Stimulated activated memory B cell treated with anti-CD40 and anti-IgM and Interleukin-4, amounts not matched to agents 10 μg/mL and 1 μg/mL and 100 μg/mL, for 72 hours (primary cell): ENCODE measurements at places on chromosomes 2 and 18.

GRCh38 chr18:72107647-72108383 lies 436.3 kb downstream of the CBLN2 start:
- ATAC-seq, result no peak

DNA sequence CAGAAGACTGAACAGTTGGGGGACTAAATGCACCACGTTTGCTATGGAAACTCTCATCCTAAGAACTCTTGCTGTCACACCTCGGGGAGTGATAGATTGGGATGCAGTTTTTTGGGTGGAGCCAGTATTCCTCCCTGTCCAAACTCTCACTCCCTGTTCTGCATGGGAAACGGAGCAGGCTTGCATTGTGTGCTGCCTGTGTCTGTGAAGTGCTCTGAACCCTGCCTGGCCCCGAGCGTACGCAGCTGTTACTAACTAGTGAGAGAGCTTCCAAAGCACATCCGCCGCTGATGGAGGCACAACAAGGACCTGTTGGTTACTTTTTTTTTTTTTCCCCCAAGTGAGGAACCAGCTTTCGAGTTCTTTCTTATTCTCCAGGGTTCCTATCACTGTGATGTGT lies 195.5 kb downstream of the ANAPC1 start:
- ATAC-seq, result no peak

DNA sequence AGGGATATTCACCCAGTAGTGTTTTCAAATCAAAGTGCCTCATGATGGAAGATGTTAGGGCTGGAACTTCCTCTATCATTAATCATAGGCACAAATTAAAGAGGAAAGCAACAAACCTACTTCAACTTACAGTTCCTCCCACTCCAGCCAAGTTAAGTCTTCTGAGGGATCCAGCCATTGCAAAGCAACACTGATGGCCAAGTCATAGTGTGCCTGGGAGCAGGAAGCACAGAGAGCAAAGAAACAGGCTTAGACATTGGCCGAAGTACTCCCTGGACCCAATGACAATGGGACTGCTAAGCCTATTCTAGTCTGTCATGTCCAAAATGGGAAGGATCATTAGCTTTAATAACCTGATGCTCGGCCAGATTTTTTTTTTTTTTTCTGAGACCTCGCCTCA lies 7.0 kb downstream of the C2orf80 start:
- ATAC-seq, result no peak

DNA sequence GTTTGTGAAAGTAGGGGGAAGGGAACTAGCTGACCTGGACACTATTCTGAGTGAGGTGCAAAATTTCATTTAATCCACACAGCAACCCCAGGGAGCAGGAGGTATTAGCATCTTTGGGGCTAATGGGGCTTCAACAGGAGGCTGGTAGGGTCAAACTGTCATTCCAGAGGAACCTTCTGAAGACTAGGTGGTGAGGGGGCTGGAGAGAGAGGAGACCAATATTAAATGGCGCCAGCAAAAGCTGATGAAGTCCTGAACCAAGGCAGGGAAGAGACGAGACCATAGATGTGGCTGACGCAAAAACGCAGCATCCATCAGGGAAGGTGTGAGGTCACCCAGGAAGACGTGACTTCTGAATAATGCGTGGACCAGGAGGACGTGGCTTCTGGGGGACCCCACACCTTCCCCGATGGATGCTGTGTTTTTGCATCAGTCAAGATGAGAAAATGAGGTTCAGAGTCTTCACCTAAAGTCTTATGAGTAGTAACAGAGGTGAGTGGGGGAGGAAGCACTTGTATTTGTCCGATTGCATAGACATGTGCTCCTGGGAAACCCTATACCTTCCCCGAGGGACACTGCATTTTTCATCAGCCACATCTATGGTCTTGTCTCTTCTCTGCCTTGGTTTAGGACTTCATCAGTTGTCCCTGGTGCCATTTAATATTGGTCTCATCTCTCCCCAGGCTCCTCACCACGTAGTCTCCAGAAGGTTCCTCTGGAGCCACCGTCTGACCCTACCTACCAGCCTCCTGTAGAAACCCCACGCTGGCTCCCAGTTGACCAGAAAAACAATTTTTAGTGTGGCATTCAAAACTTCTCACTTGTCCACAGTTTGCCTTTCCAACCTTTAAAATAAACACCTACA lies 188.6 kb downstream of the MYCN start:
- no peak for ATAC-seq

DNA sequence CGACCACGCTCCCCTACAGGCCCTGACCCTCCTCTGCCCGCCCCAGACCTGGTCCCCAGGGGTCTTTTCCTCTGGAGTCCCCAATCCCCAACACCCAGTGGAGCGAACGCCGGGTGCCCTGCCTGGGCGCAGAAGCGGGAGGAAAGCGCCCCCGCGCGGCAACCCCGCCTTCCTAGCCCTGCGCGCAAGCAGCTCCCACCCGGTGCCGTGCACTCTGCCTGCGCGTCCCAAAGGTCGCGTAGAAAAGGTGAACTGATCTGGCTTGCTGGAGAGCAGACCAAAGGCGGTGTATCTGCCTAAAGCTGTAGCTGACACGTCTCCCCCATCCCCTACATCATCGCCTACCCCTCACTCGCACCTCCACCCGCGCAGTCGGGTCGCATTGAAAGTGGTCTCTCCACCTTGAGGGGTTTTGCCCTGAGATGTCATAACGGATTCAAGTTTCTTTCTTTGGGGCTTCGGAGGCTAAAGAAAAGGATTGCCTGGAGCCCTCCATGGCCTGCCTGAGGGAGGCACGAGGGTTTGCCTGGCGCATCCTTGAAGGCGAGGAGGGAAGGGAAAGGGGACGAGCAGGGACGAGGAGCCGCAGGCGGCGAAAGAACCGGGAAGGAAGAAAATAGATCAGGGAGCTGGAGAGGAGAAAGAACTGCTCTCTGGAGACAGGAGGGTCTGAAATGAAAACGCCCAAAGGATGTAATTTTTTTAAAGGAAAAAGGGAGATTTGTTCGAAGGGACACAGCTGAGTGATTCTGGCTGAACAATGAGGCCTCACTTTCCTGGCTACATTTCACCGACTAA lies 5.8 kb downstream of the GAD1 start:
- no peak for ATAC-seq

DNA sequence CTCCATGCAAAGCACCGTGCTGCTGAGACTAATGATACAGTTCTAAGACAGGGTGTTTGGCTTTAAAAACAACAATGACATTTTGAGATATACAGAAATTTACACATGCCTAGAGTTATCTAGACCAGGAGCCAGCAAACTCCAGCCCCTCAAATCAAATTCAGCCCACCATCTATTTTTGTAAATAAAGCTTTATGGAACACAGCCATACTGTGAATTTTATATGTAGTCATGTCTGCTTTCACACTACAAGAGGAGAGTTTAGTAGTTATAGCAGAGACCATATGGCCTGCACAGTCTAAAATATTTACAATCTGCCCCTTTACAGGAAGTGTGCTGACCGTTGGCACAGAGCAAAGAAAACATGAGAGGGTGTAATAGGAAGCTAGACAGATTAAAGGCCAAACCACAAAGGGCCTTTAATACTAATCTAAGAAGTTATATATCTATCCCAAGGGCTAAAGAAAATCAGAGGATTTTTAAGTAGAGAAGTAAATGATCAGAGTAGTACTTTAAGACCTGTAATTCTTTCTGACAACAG lies 39.4 kb downstream of the NBAS start:
- ATAC-seq, result no peak

- no peak for ATAC-seq
Observed at GRCh38 chr18:55296778-55297177, 291.2 kb downstream of the TCF4 start.

DNA sequence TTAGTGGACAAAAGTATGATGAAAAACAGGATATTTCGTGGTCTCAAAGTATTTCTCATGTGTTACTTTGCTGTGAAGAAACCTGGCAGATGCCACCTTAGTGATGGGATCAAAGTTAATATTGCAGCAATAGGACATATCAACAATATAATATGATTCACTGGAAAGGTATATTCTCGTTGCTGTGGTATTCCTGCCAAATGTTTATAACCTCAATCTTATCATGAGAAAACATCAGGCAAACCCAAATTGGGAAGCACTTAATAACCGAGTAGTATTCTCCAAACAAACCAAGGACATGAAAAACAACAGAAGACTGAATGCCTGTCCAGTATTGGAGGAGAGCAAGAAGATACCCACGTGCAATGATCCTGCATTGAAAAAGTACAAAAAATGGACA lies 302.6 kb upstream of the MC4R start:
- ATAC-seq, result no peak

- no peak for ATAC-seq
Observed at GRCh38 chr2:77007686-77008085, 514.5 kb downstream of the LRRTM4 start.

GRCh38 chr2:104875262-104875661 lies 21.3 kb downstream of the POU3F3 start:
- no peak for ATAC-seq

- no peak for ATAC-seq
Observed at GRCh38 chr2:134301099-134301927, 47.4 kb downstream of the MGAT5 start.

DNA sequence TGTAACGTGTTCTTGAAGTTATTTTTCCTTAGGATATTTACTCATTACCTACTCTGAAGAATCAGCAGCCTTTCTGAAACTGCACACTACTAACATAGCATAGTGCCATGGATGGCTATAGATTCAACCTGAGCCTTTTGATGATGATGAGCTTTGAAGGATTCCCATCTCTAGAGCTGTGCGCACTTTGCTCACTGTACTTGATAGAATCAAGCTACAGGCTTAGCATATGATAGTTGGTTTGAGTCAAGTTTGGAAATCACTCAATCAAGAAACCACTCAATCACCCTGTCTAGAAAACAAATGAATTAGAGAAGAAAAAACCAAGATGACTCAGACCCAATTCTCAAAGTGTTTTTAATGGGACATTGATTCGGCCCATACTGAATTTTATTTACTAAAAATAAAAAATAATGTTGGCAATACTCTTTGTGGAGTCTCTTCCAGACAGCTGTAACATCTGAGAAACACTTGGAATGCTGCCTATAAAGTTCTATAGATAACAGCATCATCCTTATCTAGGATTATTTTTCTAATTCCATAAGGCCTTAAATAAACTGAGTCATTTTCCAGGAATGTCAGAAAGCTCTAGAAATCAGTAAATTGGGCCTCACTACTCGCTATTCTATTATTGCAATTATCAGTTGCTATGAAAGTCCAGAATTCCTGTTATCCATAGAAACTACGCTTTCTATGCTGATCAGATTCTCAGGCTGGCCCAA lies 259.0 kb upstream of the ERBB4 start:
- no peak for ATAC-seq

DNA sequence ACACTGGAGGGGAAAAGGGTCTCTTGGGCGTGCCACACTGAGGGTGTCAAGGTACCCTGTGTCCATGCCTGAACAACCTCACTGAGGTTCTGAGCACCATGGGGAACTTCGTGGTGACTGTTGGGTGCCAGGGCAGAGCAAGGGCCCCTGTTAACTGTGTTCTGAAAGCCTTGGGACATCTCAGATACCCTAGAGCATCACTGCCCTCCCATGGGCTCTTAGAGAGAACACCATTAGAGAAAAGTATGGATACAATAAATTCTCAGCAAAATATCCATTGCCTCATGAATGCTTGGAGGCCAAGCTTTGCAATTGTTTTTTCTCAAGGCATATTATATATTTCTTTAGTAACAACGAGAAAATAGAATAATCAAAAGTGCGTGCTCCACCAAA lies 488.5 kb upstream of the NRP2 start:
- peak; percentile 45 for ATAC-seq

GRCh38 chr2:206881708-206882410 lies 57.5 kb upstream of the CPO start:
- ATAC-seq, result no peak

GRCh38 chr2:142693171-142693950 lies 184.1 kb upstream of the KYNU start:
- ATAC-seq, result no peak

DNA sequence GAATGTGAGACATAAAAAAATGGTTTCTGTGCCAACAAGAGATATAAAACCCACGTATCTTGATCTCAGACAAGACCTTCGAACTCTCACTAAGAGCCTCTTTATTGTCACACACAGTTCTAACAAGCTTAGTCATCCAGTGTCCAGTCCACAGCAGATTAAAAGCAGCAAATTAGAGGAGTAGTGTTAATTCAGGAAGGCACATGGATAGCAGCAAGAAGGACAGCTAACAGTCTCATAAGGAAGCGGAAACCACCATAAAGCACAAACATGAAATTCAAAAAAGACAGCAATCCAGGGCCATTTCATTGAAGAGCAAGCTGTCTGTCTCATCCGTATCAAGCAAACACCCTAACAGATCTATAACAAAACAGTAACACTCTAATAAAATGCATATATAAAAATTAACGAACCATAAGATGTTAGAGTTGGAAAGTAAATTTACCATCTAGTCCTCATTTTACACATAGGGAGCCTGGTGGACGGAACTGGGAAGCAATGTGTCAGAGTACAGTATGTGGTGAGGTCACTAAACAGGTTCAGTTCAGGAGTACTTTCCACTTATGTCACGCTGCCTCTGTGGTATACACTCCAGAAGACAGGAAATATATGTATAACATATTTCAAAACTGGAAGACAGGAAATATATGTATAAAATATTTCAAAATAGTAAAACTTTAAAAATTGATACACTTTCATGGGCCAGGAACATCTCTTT lies 18.3 kb downstream of the AAK1 start:
- ATAC-seq, result no peak

- no peak for ATAC-seq
Observed at GRCh38 chr2:163155279-163155883, 316.8 kb upstream of the KCNH7 start.

GRCh38 chr2:153268941-153269461 lies 209.6 kb downstream of the RPRM start:
- ATAC-seq, result no peak

DNA sequence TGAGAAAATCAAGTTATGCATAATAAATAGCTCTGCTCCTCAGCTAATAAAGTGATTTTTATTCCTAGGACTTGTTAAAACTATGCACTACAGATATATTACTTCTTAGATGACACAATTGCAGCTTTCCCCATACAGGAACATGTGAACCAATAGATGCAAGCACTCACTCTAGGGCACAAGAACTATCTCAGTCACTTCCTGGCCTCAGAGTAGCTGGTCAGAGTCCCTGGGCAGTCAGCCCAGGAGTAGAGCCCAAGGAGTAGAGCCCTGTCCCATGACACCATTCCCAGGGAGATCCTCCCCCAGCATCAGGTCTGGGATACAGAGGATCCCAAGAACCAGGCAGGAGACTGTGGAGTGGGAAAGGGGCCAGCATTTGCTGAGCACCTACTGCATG lies 2.7 kb downstream of the TNS1 start:
- no peak for ATAC-seq

DNA sequence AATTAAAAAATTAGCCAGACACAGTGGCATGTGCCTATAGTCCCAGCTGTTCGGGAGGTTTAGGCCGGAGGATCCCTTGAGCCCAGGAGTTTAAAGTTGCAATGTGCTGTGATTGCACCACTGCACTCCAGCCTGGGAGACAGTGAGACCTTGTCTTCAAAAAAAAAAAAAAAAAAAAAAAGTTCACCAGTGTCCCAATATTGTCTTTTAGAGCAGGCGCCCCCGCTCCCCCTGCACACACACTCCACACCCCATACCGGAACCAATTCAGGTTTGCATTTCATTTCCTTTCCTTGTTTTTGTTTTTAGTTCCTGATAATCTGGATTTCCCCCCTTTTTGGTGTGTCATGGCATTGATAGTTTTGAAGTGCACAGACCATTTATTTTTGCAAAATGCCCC lies 10.4 kb downstream of the TMEM87B start:
- ATAC-seq, result no peak
